ENCODE measurements at places on chromosomes 2 and 18.
A peak's percentile ranks its signal among the peaks of the same experiment; 100 is the strongest.

DNA sequence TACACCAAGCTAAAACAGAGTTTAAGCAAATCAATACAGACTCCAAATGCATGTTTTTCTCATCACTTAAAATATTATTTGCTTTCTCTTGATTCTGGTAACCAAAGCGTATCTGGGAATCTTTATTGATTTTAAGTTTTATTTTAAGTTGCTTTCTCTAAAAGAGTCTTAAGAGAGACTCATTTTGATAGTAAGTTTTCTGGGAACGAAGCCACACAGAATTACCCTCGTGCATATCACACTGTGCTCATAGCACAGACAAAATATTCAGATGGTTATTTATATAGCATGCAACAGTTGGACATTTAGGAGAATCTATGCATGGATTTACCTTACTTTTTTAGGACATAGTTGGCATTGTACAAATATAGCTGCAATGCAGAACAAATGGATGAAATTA, 597.5 kb upstream of the NRXN1 start:
- DNase-seq: no peak

- no peak for DNase-seq
Observed at GRCh38 chr2:170298861-170299429, 121.0 kb downstream of the MYO3B start.

DNA sequence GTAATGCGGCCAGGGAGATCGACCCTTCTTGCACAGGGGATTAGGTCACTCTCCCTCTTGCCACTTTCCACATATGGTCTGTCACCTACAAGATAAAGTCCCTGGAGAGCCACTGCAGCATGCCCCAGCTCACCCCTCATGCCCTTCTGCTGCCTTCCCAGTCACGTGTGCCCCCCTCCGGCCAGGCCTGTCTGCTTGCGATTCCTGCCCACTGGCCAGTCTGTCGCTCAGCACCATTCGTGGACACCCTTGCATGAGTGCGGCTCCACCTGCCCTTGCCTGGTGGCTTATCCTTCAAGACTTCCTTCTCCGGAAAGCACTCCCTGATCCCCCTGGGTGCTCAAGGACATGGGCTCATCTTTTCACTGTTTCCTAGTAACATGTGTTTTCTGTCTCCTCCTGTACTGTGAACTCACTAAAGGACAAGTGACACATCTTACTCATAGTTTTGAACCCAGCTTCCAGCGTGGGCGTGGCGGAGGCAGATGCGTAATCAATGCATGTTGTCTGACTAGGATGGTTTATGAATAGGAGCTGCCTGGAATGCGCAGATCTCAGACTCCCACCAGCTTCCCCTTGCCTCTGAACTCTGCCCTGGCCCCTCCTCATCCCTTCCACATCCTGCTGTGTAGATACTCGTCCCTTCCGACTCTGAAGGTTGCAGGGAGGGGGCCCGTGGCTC, 7.8 kb upstream of the NT5DC4 start:
- DNase-seq: peak; percentile 29

DNA sequence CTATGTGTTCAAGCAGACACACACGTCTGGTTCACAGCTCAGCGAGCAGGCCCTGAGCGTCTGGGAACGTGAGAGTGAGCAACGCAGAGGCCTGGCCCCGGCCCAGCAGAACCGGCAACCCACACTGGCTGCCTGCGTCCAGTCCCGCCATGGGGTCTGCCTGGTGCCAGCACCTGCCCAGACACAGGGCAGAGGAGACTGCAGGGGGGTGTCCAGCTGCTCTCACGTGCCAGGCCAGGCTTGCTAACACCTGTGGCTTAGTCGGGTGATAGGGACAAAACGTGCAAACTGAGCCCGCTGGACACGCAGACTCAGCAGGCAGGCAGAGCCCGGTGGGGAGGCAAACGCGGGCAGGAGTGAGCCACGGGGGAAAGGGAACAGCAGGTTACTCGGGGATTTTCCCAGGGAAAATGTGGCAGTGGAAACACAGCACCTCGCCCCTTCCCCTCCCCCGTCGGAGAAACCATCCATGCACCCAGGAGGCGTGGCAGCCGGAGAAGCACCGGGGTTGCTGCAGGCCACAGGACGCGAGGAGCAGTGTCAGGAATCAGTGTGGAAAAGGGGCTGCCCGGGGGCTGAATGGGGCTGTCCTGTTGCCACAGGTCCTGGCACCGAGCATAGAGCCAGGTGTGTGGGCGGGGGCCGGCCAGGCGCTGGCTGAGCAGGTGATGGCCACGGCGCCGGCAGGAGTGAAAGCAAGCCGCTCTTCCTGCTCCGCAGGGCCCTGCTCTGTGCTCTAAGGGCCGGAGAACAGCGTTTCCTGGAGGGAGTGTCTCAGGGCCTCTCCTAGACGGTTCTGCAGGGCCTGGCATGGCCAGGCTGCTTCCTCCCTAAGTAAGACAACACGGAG, 154.7 kb downstream of the HDAC4 start:
- no peak for DNase-seq

- peak; percentile 60 for DNase-seq
Observed at GRCh38 chr2:238299803-238300202, 11.4 kb upstream of the PER2 start.

DNA sequence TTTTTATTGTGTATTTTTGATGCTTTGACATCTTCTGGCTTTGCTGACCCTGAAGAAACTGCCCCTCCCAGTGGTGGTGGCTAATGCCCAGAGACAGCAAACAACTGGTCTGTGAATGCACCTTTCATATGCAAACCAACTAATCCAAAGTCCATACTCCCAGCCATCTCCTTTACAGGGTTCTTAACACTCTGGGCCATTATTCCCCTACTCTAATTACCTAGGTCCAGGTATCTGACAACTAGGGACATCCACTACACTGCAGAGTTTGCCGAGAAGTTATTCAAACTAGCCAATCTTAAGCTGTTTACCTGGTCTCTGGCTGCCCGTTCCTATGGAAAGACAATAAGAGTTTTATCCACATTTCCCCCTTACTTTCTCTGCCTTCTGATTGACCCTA, 73.6 kb downstream of the FSHR start:
- no peak for DNase-seq

- DNase-seq: no peak
Observed at GRCh38 chr18:6633310-6633709, 96.2 kb upstream of the ARHGAP28 start.

GRCh38 chr2:67215214-67216055, 181.7 kb upstream of the ETAA1 start:
- DNase-seq: peak; percentile 40

GRCh38 chr18:12862874-12863482, 21.1 kb downstream of the PTPN2 start:
- no peak for DNase-seq

- DNase-seq: no peak
Observed at GRCh38 chr18:25727281-25727985, 363.0 kb downstream of the SS18 start.

DNA sequence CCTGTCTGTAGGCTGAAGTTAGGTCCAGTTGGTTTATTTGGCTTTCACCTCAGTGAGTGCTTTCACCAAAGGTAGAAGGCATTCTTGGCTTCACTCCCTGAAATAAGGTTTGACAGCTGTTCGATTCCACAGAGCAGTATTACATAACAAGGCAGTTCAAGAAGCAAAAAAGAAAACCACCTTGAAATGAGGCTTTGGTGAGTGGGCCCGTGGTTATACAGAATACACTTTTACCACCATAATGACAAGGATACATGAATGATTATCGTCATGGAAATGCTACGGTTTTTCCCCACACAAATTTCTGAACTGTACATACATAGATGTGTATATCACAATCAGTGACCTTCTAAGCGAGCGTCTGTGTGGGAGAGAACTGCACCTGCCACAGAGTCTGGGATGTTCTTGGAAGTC, 80.0 kb upstream of the CHRNA1 start:
- DNase-seq: no peak

- no peak for DNase-seq
Observed at GRCh38 chr2:169609264-169609663, 25.1 kb downstream of the PPIG start.

DNA sequence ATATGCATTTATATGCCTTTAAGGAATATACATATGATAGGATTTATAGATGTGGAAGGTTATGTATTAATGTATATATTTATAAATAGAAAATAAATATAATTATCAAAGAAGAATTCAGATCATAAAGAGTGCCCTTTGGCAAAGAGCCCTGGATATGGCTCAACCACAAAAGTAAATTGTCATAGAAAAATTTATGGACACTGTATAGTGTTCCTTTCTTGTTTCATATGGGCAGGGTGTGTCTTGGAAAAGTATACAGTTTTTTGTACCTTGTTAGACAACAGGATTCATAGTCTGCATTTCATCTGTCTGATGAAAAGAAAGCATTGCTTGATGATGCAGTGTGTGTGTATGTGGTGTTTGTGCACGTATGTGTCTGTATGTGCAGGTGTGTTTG, 2.9 kb downstream of the UGT1A7 start:
- DNase-seq: no peak

- DNase-seq: no peak
Observed at GRCh38 chr2:68379184-68379708, 14.2 kb downstream of the PLEK start.

DNA sequence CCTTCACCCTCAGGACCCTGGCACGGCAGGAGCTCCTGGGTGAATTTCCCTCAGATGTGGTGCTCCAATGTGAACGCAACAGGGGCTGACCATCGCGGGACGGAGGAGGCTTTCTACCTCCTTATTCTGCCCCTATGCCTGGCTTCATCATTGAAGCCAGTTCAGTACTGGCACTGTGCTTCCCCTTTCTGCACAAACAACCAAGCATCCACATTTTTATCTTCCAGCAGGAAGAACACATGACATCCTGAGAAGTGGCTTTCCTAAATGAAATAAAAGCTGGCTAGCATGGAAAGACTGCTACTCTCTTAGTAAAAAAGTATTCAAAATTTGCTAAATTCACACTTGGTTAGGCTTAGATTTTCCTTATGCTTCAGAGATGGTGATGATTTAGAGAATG, 24.8 kb downstream of the AFG3L2 start:
- DNase-seq: no peak

GRCh38 chr18:27723168-27723567, 453.8 kb downstream of the CDH2 start:
- no peak for DNase-seq

DNA sequence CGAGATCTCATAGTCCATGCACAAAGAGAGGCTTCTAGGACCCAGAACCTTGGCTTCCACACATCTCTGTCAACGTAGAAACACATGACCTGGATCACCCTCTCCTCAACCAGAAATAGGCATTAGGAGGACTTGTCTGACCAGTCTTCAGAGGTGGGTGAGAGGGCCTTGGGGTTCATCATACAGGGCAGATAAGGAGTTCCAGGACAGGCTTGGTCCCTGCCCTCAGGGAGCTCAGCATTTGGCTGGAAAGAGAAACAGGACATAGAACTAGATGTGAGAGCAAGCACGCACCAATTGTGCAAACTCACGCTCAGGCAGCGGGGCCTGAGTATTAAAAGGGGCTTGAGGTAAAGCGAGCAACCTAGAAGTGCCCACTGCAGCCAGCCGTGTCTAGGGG, 28.6 kb upstream of the NOTO start:
- no peak for DNase-seq
